B cell (primary cell): ENCODE measurements at places on chromosomes 11 and 22. TPM values are rescaled to one million over a fixed set of nuclear protein-coding genes. Genes with fewer than 3 reads are reported as not detected.

The FAR1 gene
- 44.7 and 44.8 TPM in 2 replicates for total RNA-seq

DNA sequence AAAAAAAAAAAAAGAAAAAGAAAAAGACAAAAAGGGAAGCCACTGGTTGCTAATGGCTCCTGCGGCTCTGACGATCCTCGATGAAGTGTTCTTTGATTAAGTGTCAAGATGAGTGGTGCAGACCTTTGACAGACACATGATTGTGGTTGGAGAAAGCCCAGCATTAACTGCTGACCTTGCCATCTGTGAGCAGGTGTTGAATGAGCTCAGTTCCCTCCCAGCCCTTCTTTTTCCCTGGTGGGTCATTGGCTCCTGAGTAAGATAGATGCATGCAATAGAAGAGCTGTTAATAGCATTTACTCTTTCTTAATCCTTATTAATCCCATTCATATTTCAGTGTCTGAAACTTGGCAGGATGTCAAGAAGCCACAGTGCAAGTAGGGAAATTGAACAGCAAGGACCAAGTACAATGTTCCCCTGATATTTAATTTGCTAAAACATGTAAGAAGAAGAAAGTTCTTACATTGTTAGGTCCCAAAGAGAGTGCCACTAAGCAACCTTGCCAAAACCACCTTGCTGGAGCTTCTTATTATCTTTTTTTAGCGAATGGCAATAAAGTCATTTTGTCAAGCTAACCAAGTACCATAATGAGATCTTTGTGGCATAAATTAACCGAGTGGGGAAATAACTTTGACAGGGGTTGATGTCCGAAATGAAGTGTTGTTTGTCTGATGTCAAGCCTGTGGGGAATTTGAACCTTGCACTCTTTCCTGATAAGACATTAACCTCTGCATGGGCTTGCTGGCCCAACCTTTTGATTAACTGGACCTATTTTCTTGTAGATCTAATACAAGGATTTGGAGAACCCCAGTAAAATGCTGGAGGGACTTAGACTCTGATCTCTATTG is 113.7 kb downstream of the PTPRJ start:
- no peak for DNase-seq

The SCGB1D2 gene
- total RNA-seq = not detected in 2 replicates

The LINC01488 gene
- total RNA-seq = not detected in 2 replicates

The ZDHHC13 gene
- total RNA-seq = 21.7 and 24.6 TPM in 2 replicates

GRCh38 chr11:113193946-113194345 is 120.4 kb upstream of the TTC12 start:
- no peak for DNase-seq

DNA sequence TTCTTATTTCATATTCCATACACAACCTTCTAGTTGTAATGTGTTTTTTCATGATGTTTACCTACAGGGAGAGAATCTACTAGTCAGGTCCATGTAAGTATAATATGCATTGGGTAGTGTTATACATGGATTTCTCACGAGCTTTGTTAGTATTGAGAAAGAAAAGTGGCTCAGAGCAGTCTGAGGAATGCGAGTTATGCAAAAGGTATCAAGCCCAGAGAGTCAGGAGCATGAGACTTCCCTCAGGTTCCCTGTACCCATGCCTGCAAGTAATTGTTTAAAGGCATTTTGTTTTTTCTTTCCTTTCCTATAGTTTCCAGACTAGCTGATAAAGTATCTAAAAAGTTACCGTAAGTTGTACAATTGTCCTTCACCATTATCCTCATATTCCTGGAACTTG is 66.1 kb downstream of the STK33 start:
- DNase-seq = no peak

- DNase-seq = no peak
Observed at GRCh38 chr11:120031612-120032600, 106.0 kb downstream of the TRIM29 start.

The APOBEC3C gene
- total RNA-seq = 99.1 and 107 TPM in 2 replicates

- no peak for DNase-seq
Observed at GRCh38 chr11:59415111-59415510, 11.1 kb downstream of the OR5A2 start.

- DNase-seq = no peak
Observed at GRCh38 chr22:21719024-21719423, 16.6 kb downstream of the YPEL1 start.

The TCN1 gene
- not detected in 2 replicates for total RNA-seq

DNA sequence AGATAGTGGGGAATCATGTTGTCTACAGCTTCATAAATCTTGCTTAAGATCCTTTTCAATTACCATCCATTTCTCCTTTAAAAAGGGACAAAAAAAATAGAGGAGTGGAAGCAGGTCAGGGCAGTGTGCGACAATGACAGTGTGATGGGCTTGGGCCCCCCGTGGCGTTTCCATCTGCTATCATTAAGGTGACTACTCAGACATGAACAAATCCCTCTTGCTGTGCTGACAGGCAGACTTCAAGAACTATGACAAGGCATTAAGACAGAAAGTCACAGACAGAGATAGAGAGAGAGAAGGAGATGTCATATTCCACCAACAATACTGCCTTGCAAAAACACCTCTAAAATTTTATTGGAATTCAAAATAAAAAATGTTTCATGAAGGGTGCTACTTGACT is 263.2 kb downstream of the DCDC1 start:
- no peak for DNase-seq
